ENCODE measurements at places on chromosomes 4 and X.

GRCh38 chrX:154486052-154486395 lies 391 bp downstream of the UBL4A start:
- DNase-seq, result no peak

DNA sequence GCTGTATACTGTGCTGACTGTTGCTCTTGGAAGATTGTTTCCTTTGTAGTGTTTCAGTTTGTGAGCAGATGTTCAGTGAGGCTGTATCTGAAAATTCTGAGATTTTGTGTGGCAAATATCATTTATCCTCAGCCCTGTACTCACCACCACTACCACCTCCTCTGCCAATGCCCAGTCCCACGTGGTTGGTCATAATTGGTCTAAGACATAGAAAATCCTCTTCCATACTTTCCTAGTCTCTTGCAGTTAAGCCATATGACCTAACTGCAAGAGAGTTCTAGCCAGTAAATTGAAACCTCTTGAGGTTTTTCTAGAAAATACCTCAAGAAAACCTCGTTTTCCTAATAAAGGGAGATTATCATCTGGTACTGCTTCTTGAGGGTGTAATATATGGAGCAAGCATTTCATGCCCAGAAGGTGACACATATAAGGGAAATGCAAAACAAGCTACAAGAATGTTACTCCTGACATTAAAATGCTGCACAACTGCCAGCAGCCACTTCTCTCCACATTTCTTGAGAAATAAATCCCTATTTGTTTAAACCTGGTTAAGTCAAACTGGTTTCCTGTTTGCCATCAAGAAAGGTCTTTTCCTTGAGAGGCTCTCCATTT lies 32.8 kb downstream of the ABCE1 start:
- no peak for DNase-seq

DNA sequence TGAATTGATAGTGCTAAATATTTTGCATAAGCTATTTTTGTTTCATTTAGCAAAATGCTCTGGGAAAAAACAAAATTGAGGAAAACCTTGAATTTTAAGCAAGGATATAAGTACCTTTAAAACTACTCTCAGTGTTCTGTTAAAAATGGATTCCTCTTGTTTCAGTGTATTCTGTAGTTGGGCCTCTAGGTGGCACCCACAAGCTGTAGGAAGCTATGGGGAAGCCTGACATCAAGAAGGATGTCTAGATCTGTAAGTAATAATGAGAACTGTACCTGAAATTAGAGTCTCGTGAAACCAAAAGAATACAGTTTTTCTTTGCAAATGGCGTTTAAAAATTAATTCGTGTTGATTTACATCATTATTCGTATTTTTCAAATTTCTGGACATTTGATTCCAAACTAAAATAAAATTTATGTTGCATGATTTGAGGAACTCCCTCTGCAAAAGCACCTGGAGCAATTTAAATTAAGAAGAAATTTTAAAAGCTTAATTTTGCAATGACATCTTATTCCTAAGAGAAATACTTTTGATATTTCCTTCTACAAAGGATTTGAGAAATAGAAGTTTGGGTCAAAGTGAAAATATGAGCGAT lies 51.2 kb downstream of the TMPRSS11E start:
- DNase-seq, result peak; percentile 41

DNA sequence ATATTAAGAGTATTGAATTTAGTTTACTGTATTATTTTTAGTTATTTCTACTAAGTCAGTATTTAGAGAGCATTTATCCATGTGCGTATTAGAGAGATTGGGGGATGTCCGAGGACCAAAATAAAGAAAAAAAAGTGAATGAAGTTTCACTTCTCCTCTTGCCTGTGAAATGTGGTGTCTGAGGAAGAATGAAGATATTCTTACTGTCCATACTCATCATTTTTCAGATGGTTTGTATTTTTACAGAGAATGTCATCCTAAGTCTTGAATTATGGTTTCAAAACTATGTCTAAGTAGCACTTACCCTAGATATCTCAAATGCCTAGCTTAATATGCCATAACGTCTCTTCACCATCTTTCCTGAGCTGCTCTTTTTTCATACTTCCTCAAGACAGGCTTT lies 854.3 kb downstream of the C4orf33 start:
- DNase-seq, result no peak

DNA sequence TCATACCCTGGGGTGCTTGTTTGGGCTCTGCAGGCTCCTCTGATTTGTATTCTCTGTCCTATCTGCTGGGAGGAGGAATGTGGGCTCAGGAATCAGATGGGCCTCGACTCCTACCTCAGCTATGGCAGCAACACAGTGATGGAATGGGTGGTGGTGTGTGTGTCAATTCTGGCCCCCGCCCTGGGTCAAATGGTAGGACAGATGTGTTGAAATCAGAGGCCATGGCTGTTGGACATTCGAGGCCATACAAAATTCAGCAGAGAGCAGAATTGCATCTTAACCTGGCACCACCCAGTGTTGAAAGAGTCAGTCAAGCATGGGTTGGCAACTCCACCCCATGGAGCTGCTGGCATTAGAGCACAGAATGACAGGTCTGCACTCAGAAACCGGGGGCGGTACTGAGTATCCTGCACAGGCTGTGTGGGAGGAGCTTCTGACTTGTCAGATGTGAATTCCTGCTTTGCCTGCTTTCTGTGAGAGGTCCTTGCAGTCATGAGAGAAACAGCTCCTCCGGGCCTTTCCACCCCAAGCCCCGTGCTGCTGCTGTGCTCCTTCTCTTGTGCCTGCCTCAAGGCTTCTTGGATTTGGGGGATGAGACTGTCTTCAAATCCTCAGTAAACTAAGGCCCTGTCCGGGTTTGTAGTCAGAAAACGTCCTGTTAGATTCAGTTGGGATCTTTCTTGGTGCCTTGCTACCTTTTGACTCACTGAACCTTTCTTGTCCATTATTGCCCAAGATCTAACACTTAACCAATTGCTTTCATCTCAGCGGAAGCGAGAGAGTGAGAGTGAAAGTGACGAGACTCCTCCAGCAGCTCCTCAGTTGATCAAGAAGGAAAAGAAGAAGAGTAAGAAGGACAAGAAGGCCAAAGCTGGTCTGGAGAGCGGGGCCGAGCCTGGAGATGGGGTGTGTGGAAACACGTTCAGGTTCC lies 13.0 kb downstream of the DKC1 start:
- DNase-seq, result peak; percentile 38

GRCh38 chr4:142929526-142929925 lies 83.4 kb upstream of the INPP4B start:
- DNase-seq, result no peak

DNA sequence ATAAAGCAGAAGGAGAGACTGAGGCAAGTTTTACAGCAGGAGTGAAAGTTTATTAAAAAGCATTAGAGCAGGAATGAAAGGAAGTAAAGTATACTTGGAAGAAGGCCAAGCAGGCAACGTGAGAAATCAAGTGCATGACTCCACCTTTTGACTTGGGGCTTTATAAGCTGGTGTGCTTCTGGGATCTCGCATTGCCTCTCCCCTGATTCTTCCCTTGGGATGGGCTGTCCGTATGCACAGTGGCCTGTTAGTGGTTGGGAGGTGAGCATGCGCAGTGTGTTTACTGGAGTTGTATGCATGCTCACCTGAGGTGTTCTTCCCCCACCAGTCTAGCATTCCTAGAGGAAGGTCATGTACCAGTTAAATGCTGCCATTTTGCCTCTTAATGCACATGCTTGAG lies 29.1 kb upstream of the C1QTNF7 start:
- DNase-seq, result no peak

DNA sequence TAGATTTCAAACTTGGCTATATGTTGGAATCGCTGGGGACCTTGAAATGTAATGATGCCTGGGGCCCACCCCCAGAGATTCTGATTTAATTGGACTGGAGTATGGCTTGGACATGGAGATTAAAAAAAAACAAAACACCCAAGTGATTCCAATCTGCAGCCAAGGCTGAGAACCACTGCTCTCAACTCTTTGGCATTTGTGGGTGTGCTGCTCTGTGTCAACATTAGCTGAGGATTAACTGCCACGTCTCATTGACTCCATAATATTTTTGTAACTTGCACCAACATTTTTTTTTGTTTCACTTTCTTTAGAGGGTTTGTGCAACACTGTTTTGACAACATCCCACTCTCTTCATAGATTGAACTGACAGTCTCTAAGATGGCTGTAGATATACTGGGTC lies 41.1 kb upstream of the PDK3 start:
- DNase-seq, result no peak

Data from stimulated activated CD4-positive, alpha-beta T cell treated with anti-CD3 and anti-CD28 coated beads, TNF-alpha, amount 100 ng/mL, for 24 hours (primary cell).